CD4-positive, alpha-beta T cell treated with Interleukin-4 for 1 hour (primary cell): ENCODE measurements at places on chromosomes 16 and 17.
A peak's percentile ranks its signal among the peaks of the same experiment; 100 is the strongest.

DNA sequence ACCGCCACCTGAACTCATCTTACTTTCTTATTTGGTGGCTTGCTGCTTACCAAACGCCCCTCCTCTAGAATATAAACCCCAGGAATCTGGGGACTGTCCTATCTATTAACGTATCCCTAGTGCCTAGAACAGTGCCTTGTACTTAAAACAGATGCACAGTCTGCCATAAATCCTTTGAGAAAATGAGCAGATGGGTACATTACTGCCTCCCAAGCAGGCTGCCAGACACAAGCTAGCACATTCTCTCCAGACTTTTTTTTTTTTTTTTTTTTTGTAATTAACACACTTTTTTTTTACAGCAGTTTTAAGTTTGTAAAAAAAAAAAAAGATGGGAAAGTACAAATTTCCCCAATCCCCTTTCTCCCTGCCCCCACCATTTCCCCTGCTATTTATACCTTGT is 57.3 kb upstream of the RPL38 start:
- DNase-seq = no peak

- DNase-seq = peak; percentile 68
These were observed 14.8 kb downstream of the PDP2 start for GRCh38 chr16:66894948-66895688.

GRCh38 chr16:12097523-12098428 is 121.2 kb downstream of the SNX29 start:
- no peak for DNase-seq

- DNase-seq = no peak
These were observed 463.2 kb downstream of the WWOX start for GRCh38 chr16:78562650-78563049.

GRCh38 chr17:48100591-48101011 is 677 bp downstream of the CBX1 start:
- DNase-seq = no peak

GRCh38 chr16:88784074-88784855 is 755 bp downstream of the PIEZO1 start:
- DNase-seq = peak; percentile 43

GRCh38 chr17:81553616-81554181 is 1.5 kb upstream of the FAAP100 start:
- DNase-seq = no peak

DNA sequence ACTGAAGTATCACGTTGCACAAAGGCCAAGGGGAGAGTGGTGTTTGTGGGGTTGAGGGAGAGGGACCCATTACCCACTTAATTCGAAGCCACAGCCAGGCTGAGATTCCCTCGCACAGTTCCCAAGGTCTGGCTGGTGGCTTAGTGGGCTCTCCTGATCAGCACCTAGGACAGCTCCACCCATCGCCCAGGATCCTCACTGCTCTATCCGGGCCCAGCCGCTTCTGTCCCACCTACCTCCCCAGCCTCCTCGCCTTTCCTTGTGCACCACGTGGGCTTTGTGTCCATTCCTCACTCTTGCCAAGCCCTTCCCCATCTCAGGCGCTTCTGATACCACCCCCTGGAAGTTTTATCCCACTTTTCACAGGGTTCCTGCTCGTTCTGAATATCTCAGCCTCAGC is 163.5 kb downstream of the CCT6B start:
- no peak for DNase-seq

GRCh38 chr16:80029761-80030481 is 429.4 kb upstream of the MAF start:
- DNase-seq = no peak

DNA sequence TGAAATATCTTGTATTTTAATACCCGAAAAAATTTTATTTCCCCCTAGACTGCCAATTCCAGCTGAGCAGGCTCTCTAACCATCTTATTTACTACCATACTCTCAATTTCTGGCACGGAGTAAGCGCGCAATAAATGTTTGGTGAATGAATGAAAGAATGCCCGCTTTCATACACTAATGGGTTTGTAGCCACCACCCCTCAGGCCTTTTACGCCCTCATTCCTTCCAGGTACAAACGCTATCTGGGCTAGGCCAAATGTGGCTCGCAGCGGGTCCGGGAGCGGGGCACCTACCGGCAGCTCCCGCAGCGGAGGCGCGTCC is 536 bp upstream of the PLD2 start:
- no peak for DNase-seq

DNA sequence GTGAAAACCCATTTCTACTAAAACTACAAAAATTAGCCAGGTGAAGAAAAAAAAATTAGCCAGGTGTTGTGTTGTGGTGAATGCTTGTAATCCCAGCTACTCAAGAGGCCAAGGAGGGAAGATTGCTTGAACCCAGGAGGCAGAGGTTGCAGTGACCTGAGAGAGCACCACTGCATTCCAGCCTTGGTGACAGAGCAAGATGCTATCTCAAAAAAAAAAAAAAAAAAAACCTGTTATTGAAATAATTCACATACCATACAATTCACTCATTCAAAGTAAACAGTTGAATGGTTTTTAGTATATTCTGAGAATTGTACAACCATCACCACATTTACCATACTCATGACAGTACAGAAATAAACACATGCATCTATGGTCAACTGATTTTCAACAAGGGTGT is 31.0 kb downstream of the ZNRF1 start:
- DNase-seq = no peak

- DNase-seq = no peak
These were observed 2.6 kb downstream of the GTF3C1 start for GRCh38 chr16:27547134-27547533.

- DNase-seq = no peak
These were observed 77.3 kb downstream of the CEP112 start for GRCh38 chr17:66114609-66115008.

DNA sequence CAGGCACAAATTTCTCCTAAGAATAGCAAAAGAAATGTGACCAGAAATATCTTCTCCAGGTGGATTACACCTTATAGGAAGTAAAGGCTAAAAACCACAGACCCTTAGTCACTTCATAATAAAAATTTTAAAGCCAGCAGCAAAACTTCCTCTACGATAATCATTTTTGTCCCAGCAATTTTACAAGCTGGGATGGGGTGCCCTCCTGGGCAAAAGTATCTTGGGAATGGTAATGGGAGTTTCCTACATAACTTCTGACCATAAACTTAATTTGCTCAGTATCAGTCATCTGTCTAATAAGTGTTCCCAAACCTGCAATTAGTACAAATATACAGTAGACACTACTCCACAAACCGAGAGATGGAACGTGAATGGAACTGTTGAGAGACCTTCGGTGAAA is 3.0 kb downstream of the PHF12 start:
- DNase-seq = no peak

GRCh38 chr17:70608957-70609356 is 439.6 kb downstream of the KCNJ2 start:
- no peak for DNase-seq

- no peak for DNase-seq
These were observed 47.0 kb downstream of the MFSD11 start for GRCh38 chr17:76784926-76785325.

DNA sequence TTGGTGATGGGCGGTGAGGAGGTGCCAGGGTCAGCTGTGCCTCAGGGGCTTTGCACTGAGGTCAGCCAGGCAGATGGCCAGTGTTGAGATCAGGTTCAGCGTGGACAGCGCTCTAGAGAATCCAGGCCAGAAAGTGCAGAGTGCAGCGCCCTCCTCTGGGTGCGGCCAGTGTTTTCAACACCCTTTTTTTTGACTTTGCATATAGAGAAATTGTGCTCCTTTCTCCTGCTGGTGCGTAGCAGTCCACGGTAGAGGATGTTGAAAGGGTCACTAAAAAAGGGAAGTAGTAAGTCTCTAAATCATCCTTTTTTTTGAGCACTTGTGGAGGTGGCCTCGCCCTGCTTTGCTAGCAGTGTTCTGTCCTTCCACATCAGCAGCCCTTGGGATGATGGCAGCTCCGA is 53.9 kb downstream of the BANP start:
- DNase-seq = peak; percentile 49

GRCh38 chr17:55407641-55408566 is 13.7 kb downstream of the MMD start:
- DNase-seq = no peak

GRCh38 chr17:17679748-17680147 is 1.5 kb upstream of the RAI1 start:
- DNase-seq = no peak

GRCh38 chr17:79835953-79836509 is 3.2 kb downstream of the CBX4 start:
- DNase-seq = no peak

GRCh38 chr17:42431758-42432161 is 8.7 kb upstream of the CAVIN1 start:
- no peak for DNase-seq

- DNase-seq = peak; percentile 87
These were observed at the start of gene PHOSPHO1 for GRCh38 chr17:49230636-49231562. TSS of gene PHOSPHO1 (minus strand) at chr17:49230787. CDS start at chr17:49226691, 4,096 bp downstream.

DNA sequence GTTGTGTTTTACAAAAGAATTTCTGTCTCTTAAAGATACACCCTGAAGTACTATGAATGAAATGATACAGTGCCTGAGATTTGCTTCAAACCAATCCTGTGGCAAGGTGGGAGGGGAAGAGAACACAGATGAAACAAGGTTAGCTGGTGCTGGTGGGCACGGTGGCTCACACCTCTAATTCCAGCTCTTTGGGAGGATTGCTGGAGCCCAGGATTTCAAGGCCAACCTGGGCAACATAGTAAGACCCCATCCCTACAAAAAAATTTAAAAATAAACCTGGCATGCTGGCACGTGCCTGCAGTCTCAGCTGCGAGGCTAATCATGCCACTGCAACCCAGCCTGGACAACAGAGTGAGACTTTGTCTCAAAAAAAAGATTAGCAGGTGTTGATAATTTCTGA is 67.3 kb upstream of the FA2H start:
- DNase-seq = no peak

- peak; percentile 78 for DNase-seq
These were observed 8.6 kb upstream of the UBE2I start for GRCh38 chr16:1300664-1301476.

DNA sequence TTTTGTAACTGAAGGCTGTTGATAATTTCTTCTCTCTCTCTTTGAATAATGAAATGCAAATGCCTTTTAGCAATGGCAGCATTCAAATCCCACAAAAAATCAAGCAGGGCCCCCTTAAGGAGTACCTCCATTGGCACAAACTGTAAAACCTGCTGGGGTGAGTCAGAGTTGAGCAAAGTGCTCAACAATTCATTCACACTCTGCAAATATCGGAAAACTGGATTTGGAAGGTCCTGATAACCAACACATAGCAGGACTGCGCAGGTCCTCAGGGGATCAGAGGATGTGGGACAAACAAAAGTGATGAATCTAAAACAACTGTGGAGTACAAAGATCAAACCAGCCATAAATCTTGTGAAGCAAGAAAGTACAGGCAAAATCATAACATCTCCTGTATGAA is 5.6 kb downstream of the CMTR2 start:
- DNase-seq = no peak

GRCh38 chr17:7651097-7651664 is 455 bp downstream of the ATP1B2 start:
- DNase-seq = no peak

GRCh38 chr16:77782694-77783093 is 5.7 kb upstream of the VAT1L start:
- DNase-seq = no peak

DNA sequence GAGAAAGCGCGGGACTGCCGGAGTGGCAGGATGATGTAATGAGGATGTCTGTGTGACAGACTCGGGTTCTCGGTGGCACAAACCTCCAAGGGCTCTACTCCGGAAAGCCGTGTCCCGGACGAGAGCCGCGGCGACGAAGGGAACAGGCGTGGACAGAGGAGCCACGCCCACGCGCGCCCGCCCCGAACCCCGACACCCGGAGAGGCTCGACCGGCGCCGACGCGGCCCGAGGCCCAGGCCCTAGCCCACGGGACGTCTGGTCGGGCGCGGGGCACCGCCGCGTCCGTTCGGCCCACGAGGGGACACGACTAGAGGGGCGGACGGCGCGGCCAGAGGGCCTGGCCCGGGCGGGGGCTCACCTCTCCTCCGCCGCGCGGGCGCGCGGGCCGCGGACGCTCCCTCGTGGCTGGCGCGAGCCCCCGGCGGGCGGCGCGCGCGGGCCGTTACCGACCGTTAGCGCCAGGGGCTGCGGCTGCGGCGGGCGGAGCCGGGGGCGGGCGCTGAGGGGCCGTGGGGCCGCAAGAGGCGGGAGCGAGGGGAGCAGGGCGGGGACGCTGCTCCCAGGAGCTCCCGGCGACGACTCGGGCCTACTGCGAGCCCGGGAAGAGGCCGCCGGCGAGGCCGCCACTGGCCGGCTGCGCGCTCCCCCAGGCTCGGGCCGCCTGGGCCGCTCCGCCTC is 2.1 kb upstream of the IRX5 start:
- peak; percentile 30 for DNase-seq

DNA sequence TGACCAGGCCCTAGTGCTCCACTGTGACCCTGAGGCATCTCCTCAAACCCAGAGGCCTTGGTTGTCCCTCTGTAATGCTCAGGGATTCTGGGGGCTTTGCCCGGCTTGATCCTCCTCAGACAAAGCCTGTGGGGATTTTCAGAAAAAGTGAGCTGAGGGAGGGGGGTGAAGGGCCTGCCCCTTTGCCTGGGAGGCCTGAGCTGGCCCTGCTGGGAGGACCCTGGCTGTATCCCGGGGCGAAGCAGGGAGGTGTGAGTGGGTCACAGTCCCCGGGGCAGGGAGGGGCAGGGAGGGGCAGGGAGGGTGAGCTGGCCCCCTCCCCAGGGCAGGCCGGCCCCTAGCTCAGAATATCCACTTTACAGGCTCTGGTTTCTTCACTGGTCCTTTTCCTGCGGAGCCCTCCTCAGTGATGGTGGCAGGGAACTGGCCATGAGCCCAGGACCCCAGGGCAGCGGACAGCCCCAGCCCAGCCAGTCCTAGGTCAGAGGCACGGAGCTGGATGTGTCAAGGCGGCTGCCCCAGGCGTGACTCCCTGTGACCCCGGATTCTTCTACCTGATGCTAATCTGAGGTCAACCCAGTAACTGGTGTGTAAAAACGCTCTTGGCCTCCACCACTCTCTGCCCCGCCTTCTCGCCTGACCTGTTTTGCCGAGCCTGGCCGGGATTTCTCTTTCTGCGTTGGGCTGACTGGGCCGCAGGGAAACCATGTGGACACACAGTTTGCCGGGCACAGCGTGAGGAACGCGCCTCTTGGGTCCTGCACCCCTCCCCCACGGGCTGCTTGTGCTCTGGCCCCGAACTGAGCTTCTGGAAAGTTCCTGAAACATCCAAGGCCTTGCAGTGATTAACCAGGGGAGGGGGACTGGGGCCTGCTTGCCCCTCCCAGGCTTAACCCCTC is 5.8 kb upstream of the FASN start:
- DNase-seq = no peak
